Activated CD8-positive, alpha-beta memory T cell treated with anti-CD3 and anti-CD28 coated beads for 4 hours (primary cell): ENCODE measurements at places on chromosomes 3 and 15.

GRCh38 chr3:130748467-130748861 lies 1.8 kb upstream of the PIK3R4 start:
- no peak for DNase-seq

DNA sequence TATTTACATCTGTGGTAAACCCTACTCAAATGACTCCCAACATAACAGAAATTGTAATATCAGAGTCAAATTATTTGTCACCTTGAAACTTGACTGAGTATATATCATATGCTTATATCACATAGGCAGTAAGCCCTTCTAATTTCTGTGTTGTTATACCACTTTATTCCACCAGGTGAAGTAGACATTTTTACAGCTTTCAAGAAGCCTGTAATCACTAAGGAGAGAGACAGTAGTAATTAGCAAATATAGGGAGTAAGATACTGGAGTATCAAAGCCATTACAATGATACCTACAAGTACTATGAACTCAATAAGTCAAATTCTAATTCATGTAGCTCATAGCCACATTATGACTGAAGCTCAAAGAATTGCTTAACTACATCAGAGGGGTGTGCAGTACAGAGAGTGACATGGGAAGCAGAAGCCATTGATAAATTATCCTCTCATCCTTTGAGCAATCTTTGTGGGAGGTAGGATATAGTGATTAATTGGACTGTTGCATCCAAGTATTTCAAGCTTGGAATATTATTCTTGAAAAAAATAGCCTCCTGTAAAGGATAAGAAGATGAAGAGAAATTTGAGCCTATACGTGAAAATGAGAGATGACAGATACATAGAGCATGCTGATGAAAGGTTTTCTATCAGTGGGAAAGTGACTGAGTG lies 1005.9 kb downstream of the ZPLD1 start:
- DNase-seq, result no peak

GRCh38 chr3:46338840-46339239 lies 15.1 kb upstream of the CCR2 start:
- DNase-seq, result no peak

DNA sequence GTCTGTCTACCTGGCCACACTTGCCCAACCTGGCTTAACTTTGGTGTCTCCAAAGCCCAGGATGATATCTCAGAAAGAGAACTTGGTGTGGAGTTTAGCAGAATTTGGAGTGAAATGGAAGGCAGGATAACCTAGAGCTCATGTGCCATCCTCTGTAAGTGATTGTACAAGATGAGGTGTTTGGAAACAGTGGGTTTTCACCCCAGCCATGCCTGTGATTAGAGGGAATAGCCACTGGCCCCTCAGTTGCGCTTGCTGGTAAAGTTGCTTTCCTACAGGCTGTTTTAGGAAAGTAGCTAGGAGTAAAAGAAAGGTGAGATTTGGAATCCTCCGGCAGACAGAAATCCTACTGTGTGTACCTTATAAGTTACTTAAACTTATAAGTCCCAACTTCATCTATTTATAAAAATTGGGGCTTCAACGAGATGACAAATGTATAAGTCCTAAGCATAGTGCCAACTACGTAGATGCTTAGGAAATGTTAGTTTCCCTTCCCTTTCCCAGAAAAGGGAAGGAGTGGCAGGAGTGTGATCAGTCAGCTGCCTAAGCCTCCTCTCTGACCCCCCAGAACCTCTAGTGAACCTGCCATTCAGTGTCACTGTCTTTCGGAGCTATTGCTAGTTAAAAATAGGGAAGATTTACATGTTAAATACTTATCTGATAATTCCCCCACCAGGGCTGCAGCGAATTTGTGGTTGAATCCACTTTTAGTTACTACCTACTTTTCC lies 13.4 kb upstream of the BMF start:
- DNase-seq, result no peak

GRCh38 chr3:193885832-193886231 lies 250.1 kb upstream of the HES1 start:
- no peak for DNase-seq

DNA sequence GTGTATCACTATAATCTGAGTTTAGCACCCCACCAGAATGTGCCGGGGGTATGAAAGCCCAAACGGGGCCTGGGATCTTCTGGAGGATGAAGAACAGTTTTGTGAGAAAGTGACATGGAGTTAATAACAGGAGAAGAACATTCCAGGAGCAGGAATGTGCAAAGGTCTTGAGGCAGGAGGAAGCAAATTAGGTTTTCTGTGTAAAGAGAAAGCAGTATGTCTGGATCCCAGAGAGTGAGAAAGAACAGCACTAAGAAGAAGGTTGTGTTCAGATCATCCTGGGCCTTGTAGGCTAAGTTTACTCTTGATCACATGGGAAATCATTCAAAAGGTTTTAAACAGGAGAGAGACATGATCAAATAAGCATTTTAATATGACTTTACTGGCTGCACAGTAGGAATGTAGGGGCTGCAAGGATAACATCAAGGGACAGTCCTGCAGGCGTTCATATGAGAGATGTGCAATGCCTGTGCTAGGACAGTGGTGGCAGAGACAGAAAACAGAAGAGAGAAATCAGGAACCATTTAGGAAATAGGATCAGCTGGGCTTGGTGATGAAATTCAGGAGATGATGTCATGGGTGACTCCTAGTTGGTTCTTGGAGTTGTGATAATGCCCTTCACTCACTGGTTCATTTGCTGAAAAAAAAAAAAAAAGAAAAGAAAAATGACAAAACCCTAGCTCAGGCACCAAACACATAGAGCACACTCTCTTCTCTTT lies 113.5 kb downstream of the TNIK start:
- DNase-seq, result no peak

GRCh38 chr15:79083154-79083553 lies 7.4 kb downstream of the RASGRF1 start:
- DNase-seq, result no peak

GRCh38 chr15:59396211-59396610 lies 23.5 kb upstream of the MYO1E start:
- no peak for DNase-seq

GRCh38 chr3:195460091-195460713 lies 17.4 kb upstream of the ACAP2 start:
- no peak for DNase-seq

- DNase-seq, result no peak
These were observed 156.8 kb downstream of the IMPG2 start for GRCh38 chr3:101163554-101163953.

DNA sequence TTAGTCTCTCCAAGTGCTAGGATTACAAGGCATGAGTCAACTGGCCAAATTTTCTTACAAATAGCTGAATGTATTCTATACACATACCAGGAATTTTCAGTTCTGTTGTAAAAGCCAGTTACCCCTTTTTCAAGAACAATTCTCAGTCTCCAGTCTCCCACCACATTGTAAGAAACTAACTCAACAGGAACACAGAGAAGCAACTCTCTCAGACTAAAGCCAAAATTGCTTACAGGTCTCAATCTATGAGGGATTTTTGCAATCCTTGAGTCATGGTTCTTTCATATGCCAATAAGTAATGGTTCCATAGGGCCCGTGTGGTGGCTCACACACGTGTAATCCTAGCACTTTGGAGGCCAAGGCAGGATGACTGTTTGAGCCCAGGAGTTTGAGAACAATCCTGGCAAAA lies 8.5 kb downstream of the IP6K2 start:
- no peak for DNase-seq

GRCh38 chr15:35442742-35443141 lies 103.2 kb downstream of the DPH6 start:
- no peak for DNase-seq

- DNase-seq, result no peak
These were observed 97.3 kb upstream of the C2CD4B start for GRCh38 chr15:62262305-62262941.

DNA sequence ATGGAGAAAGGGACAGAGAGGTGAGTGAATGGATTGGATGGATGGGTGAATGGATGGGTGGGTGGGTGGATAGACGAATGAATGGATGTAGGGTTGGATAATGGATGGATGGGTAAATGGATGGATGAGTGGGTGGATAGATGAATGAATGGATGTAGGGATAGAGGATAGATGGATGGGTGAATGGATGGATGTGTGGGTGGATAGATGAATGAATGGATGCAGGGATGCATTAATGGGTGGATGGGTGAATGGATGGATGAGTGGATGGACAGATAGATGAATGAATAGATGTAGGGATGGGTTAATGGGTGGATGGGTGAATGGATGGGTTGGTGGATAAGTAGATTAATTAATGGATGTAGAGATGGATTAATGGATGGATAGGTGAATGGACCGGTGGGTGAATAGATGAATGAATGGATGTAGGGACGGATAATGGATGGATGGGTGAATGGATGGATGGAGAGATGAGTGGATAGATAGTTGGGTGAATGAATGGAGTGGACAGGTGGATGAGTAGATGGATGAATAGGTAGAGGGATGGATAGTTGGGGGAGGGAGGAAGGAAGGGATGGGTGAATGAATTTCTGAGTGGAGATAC lies 28.6 kb downstream of the CACNA2D3 start:
- no peak for DNase-seq

- no peak for DNase-seq
These were observed 37.9 kb downstream of the LMLN start for GRCh38 chr3:197997936-197998335.

- no peak for DNase-seq
These were observed 18.2 kb upstream of the PSTPIP1 start for GRCh38 chr15:76976572-76977270.

DNA sequence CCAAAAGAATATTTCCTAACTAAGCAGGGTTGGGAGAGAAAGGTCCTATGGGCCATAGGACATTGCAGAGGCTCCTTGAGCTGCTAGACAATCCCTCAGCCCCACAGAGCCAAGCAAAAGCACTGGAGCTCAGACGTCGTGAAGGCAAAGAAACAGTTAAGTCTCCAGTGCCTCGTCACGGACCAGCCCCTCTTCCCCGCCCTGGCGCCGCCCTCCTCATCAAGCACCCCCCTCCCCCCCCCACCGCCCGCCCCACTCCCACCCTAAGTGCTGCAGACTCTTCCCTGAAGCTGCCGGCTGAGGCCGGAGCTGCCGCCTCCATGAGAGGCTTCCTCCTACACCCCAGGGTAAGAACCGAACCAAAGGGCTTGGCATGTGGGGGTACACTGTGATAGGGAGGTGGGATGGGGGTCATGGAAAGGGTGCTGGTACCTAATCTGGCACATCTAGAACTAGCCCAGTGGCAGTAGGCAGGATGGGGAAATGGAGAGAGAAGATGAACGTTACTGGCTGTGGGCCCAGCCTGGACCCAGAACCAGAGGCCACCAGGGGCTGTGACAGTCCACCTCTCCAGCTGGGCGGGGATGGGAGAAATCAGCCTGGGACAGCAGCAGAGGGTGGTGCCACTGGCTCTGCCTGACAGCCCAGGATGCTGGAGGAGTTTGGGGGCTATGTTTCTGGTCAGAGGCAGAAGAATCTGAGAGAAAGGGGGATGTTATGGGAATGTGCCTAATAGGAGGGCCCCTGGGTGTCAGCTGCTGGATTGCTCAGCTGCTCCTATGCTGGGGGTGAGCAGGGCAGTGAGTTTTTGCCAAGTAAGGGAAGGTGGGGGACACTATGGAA lies at the start of gene MAP1A:
MAP1A (plus strand) TSS at position 255 of the 843 bp plus-strand sequence. CDS start 3,866 bp downstream, outside the sequence.
- no peak for DNase-seq

- no peak for DNase-seq
These were observed 82.0 kb upstream of the TBL1XR1 start for GRCh38 chr3:177279118-177279815.

DNA sequence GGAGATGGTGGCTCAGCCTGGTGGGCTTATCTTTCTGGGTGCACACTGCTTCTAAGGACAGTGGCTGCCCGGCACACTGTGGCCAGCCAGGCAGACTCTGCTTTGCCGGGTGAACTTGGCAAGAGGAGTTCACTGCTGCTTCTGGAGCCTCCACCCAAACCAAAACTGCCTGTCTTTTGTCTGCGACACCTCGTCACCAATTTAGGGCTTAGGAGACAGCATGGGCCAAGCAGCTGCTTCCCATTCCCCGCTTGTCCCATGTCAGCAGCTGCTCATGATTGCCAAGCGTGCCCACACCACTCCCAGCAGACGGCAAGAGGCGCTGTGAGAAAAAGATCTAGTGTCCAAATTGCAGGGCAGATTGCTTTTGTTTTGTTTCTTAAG lies 57.3 kb downstream of the LSM3 start:
- DNase-seq, result no peak

DNA sequence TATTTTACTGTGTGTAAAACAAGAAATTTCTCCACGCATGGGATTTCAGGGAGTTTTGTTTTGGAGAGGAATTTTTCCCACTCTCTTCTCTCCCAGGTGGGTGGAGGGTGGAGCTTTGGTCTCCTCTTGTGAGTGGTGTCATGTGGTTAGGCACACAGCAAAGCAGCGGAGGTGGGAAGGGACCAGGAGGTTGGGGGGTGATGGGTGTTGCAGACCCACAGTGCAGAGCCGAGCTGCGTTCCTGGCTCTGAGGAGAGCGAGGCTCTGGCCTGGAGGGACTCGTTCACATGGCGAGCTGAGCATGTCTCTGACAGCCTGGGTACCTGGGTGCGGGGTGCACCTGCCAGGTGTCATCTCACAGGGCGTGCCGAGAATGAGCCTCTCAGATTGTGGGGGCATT lies 87.8 kb downstream of the RYR3 start:
- no peak for DNase-seq

DNA sequence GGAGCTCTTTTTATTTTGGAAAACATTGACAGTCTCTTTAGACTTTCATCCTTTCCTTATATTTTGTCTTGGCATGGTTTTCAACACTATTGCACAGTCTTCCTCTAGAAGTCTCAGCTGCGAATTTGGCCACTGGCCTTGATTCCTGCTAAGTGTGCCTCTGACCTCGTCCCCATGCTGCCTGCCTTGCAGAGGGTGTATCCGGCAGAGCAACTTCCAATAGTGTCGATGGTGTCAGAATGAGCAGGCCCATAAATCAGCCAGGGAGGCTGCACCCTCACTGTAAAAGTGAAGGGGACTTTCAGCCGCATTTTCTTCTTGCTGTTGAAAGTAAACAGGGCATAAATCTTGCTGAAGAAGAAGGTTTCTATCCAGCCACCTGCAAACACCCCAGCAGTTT lies 336.7 kb upstream of the TRIM42 start:
- DNase-seq, result no peak

GRCh38 chr15:59360896-59361295 lies 11.8 kb downstream of the MYO1E start:
- DNase-seq, result no peak

DNA sequence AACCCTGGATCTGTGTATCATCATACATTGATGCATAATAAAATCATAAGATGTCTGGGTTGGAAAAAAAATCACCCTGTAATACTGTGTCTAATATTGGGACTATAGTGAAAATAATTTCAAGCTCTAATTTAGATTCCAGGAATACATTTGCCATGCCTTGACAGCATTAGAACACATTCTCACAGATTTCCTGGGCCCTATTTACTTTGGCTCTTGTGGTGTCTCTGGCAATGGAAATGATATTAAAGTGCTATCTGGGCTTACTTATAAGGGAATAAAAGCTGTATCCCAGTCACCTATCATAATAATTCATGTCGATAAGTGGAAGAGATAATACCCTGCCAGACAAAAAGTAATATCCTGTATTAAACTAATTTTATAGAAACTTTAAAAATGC lies 472.0 kb downstream of the ZPLD1 start:
- DNase-seq, result no peak

DNA sequence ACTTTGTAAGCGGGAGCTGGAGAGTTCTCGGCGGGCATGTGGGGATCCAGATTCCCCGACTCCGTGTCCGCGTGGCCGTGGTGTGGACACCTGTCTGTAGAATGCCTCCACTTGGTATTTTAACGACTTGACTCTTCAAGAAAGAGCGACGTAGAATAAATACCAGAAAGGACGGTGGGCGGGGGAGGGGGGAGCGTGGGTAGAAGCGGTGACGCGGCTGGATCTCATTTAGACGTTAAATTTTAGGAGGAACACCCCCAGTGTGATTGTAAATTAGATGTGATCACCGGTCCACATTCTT lies 620 bp upstream of the PYGO1 start:
- no peak for DNase-seq
